Left lung (tissue), 14 donors: ENCODE measurements at places on chromosomes 16 and 17.

DNA sequence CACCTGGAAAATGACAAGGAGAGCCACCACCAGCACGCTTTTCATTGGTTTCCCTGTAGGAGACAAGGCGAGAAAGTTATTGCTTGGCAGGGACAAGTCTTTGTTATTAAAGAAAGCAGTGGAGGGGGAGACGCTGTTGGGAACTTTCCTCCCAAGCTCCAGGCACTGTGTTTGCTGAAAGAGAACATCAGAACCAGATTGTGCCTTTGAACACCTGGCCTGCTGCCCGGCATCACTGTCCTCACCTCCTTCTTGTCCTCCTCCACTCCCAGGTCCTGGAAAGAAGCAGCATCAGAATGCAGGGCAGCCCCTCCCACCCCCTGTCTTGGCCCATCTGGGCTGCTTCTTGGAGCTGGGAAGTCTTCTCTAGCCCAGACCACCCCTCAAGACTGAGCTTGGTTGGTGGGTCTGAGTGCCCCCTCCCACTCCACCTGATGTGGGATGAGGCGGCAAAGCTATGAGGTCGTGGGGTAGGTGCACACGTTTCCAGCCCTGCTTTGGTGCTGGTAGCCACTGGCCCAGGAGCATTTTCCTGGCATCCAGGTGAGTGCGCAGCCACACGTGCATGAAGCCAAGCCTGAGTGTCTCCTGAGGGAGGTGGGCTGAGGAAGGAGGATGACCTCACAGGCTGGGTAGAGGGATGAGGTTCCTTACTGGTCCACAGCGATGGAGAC is 6.2 kb downstream of the CCR7 start:
- DNase-seq: no peak

DNA sequence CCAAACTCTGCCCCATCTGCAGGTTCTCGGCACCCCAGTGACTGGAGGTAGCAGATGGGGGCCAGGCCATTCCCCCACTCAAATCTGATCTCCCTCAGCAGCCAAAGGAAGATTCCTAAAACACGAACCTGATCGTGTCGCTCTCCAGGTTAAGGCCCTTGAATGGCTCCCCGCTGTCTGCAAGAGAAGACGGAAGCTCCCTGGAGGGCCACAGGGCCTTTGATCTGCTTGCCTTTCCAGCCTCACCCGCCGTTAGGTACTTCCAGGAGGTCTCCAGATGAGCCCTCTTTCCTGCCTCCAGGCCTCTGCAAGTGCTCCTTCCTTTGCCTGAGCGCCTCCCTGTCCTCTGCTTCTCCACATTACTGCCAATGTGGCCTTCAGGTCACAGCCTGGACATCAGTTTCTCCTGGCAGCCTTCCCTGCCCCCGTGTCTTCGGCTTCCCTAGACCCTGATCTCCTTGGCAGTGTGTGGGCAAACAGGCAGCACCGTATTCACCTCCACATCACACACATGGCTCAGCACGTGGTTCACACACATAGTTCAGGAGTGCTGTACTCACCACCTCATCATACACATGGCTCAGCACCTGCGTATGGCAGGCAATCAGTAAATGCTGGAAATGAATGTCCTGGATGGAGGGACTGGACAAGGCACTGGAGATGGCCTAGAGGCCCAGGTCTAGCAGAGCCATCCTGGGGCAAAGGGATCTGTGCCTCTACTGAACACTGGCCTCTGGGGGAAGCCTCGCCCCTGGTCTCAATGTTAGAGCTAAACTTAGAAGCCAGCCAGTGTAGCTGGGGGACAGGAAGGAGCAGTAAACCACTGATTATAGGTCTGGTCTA is 26.4 kb upstream of the MRPS23 start:
- no peak for DNase-seq

- no peak for DNase-seq
Observed at GRCh38 chr17:65071861-65072260, 15.3 kb upstream of the GNA13 start.

GRCh38 chr17:9512323-9513168 is 63.1 kb downstream of the STX8 start:
- DNase-seq: no peak

DNA sequence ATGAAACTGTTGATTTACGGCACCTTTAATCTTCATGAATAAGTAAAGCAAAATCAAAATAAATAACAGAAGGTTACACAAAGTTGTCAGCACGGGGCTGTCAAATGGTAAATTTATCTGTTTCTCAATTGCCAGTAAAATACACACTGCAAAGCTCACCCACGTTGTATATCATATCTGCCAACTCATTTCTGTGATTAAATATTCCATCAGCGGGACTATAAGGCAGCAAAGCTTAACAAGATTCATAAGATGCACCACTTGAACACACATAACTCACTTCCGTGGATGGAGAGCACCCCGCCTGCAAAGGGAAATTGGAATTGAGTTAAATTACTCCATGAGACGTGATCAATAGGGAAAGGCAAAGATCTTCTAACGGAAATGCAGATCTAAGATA is 280.0 kb downstream of the RBFOX1 start:
- no peak for DNase-seq
